AG20443 (cell line): ENCODE measurements at places on chromosomes 16 and 17.
A peak's percentile ranks its signal among the peaks of the same experiment; 100 is the strongest.

- DNase-seq = no peak
Observed at GRCh38 chr16:69812688-69813014, 50.5 kb downstream of the WWP2 start.

DNA sequence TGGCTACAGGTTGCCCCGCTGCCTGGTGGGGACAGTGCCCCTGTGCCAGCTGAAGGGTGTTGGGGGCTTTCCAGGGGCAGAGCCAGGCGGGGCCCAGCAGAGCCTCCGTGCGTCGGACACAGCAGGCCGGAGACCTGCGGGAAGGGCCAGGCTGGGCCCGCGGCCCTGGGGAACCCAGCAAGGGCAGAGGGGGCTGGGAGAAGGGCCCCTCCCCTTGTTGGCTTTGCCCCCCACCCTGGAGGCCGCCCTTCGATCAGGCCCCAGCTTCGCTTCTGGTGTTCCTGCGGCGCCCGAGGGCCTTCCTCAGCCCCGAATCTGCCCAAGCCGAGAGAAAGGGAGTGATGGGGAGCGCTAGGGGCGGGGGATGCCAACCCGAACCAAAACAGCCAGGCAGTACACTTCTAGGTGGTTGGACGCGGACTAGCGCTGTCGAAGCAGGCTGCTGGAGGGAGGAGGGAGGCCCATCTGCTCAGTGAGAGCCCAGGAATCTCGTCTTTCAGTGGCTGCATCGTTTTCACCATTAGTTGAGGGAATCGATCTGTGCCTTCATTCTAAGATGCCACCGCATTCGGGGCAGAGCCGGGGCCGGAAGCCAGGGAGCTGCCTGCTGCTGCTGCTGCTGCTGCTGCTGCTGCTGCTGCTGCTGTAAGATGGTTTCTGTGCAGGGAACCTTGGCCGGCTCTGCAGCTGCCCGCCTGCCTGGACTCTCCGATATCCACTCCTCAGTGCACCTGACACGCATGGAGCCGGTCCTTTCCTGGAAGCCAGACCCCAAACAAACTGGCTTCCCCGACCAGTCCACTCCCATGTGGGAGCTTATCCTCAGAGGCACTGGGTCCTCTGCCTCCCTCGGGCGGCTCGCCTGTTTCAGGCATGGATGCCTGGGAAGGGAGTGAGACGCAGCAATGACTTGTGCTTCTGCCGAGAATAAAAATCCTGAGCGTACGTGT lies 1.7 kb downstream of the JPH3 start:
- DNase-seq = no peak

- no peak for DNase-seq
Observed at GRCh38 chr16:75922250-75922649, 196.0 kb upstream of the CPHXL start.

- peak; percentile 12 for DNase-seq
Observed at GRCh38 chr17:20009302-20010098, at the start of gene SPECC1. Gene SPECC1 (plus strand): TSS chr17:20009359. CDS start chr17:20096652, 87,293 bp downstream.

DNA sequence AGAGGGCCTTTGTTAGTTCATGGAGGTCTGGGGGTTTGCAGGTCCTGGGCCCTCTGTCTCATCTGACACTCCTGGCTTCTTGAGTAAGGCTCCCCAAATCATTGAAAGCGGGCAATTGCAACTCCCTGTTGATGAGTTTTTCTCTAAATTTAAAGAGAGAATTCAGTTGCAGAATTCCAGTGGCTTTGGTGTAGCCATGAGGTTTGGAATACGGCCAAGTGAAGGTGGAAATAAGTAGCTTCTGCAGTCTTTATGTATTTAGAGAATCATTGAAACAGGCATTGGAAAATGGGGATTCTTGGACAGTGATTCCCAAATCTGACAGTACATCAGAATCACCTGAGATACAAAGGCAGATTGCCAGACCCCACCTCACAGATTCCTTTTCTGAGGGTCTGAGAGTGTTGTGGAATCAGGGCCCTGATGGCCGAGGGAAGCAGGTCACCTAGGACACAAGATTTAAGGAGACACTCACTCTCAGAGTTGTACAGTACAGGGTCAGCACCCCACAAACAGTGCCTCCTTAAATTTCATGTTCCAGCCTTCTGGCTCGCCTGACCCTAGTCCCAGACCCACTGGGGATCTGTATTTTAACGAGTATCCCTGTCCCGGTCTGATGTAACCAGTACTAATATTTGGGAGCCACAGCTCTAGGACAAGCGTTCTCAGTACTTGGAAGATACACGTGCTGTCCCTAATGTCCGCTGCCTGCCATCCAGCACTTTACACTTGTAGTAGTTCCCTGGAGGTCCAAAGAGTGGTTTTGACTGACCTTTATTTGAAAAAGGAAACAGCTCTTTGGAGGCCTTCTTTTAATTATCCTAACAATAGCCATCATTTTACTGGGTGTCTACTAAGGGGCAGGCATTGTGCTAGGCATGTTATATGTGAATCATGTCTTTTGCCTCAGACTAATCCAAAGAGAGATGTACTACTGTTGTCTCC lies 37.8 kb downstream of the YPEL2 start:
- no peak for DNase-seq

DNA sequence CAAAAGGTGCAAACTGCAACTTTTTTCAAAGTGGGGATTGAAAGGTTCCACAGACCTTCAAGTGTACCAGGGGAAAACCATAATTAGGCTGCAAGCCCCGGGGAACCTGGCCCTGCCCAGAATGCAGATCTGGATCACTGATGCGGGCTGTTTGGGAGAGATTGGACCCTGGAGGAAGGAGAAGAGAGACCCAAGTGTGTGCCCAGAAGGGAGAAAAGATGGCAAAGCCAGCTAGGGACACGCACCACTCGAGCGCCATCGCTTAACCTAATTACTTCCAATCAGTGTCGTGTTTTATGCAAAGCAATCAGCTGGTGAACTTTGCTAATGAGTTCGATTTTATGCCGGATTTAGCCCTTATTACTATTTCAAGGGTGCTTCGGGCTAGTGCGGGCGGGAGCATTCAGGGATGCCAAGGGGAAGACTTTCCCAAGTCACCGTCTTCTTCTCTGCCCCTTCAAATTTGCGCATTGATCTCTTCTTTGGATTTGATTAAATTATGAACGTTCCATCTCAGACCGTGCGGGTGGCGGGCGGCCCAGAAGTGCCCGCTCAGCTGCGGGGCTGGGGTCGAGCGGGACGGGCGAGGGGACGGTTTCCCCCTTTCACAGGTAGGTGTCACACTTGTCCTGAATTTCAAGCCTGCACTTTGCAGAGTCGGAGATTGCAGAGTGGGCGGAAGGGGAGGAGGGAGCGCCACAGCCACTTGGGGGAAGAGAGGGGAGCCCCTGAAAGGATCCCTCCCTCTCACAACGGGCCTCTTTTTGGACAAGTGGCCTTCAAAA lies 4.0 kb downstream of the IRX5 start:
- peak; percentile 30 for DNase-seq

- DNase-seq = no peak
Observed at GRCh38 chr17:17758941-17759563, 77.7 kb downstream of the SREBF1 start.

GRCh38 chr17:4590981-4591453 lies 6.7 kb downstream of the SMTNL2 start:
- DNase-seq = no peak

DNA sequence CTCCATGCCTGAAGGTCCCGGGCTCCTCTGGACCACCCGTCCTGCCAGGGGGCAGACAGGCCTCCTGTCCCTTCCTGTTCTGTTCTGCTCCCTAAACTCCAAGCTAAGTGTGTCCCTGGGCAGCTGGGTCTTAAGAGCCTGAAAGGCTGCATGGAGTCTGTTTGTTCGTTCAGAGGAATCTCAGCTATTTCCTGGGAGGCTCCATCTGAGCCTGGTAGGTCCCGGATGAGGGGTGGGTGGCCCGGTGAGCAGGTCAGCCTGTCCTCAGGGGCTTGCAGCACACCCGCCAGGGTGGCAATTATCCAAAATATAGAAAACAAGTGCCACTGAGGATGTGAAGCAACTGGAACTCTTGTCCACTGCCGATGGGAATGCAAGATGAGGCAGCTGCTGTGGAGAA lies 12.6 kb downstream of the ACTG1 start:
- no peak for DNase-seq

GRCh38 chr17:56540836-56541235 lies 52.7 kb upstream of the NOG start:
- DNase-seq = peak; percentile 21

DNA sequence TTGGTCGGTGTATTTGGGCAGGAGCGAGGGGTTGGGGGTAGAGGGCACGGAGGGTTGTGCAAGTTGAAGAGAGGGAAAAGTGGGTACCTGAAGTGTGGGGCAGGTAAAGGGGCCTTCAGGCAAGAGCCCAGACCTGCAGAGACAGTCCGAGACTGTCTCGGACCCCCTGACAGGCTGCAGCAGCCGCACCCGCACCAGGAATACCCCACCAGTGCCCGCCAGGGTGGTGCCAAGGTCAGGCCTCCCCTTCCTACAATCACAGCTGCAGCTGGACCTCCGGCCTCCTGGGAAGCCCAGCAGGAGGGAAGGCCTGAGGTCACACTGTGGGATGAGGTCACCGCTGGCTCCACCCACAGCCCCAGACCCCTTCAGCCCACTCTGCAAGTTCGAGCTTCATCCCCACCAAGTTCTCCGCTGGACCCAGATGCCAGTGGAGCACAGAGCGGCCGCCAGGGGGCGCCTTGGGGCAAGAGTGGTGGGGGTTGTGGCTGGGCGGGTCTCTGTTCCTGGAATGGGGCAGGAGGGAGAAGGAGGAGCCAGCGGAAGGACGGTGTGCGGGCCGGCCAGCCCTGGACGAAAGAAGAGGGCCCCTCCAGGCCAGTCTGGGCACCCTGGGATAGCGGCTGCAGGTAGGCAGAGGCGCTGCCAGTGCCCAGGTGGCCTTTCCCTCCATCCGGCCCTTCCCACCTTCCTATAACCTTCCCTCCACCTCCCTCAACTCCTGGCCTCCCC lies at the start of gene HSD3B7:
Gene HSD3B7, plus strand, starts transcription at position 539 of the 732 bp plus-strand sequence. CDS start 452 bp downstream, outside the sequence.
- DNase-seq = peak; percentile 95

GRCh38 chr16:4556580-4556979 lies 440 bp downstream of the C16orf96 start:
- no peak for DNase-seq

DNA sequence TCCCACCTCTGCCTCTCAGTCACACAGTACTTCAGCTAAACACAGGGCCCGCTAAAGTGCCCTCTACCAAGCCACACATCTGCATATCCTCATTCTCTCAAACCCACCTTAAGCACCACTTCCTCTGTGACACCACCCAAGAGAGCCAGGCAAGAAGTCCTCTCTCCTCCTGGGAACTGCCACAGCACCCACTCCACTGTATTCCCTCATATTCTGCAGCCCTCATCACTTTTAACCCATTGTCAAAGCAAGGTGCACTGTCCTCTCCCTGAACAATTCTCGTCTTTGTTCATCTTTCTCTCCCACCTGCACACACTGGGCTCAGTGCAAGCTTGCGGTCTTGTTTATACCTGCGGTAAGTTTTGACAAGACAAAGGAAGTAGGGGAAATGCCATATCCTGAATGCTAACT lies 13.6 kb downstream of the CHD9 start:
- no peak for DNase-seq

DNA sequence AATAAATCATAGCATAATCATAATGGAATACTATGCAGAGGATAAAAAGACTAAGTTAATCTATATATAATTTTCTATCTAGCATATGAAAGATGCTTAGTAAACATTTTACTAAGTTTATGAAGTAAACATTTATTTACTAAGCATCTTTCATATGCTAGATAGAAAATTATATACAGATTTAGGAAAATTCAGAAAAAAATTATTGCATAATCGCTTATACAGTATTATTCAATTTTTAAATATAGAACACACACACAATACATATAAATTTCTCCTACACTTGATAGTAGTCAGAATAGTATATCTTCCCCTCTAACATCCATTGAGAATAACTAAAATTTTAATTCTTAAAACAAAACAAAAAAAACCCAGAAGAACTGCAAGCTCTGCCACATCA lies 110.8 kb downstream of the CA4 start:
- DNase-seq = no peak

- no peak for DNase-seq
Observed at GRCh38 chr17:34227707-34228106, 27.4 kb upstream of the CCL2 start.

DNA sequence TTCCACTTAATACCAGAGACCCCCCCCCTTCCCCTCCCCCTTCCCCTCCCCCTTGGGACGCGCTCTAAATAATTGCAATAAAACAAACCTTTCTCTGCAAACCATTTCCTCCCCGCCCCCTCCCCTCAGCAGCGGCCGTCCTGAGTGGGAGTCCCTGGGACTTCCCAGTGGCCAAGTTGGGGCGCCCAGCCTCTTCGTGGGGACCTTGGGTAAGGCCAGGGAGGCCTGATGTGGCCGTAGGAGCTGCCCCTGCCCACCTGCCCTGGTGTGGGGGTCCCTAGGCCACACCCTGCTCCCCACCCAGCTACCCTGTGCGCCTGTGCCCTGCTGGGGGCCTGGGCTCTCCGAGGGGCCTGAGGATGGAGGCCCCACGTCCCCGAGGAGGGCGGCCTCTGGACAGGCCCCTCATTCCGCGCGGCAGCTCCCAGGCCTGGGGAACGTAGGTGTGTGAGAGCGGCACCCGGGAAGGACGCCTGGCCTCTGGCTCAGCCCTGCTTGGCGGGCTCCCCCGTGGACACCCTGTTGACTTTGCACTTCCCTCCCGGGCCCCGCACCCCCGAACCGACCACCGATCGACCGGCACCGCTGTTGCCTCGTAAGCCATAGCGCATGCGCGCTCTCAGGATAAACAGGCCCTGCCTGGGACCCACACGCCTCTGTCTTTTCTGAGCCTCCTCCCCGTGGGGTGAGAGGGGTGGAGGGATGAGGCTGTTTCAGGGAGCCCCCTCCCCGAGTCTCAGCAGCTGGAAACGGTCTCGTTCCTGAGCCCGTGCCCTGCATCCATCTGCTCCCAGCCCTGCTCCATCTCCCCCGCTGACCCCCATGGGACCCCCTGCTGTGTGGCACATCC lies 9.0 kb downstream of the NTHL1 start:
- no peak for DNase-seq

GRCh38 chr17:14622615-14623101 lies 321.8 kb downstream of the HS3ST3B1 start:
- DNase-seq = no peak

- DNase-seq = peak; percentile 41
Observed at GRCh38 chr17:63841350-63842172, 924 bp downstream of the SMARCD2 start.

DNA sequence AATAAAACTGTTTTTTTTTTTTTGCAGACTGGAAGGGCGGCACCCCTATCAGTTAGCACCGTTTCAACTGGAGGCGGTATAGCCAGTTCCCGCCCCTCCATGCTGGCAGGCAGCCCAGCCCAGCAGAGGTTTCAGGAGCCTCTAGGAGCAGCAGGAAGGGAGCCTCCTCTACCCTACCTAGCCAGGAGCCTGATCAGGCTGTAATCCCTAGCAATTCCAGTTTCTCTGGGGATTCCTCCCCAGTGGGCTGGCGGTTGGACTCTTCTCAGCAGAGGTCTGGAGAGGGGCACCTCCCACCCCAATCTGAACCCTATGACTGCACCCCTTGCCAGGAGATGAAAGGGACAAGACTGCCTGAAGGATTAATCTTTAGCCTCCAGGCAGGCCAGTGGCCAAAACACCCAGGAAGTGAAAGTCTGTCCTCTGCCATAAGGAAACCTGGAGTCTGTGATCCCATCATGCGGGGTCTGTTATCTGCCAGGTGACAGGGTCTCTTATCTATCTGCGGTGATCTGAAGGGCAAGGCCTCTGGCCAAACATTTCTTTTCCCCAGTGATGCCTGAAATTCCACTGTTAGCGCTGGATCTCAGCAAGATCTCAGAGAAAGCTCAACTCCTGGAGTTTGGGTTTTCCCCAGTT lies 4.9 kb upstream of the CDH1 start:
- no peak for DNase-seq
